ENCODE measurements at places on chromosomes 4 and X. TPM values are rescaled to one million over a fixed set of nuclear protein-coding genes. Genes with fewer than 3 reads are reported as not detected.

GRCh38 chr4:167985565-167985964 is 106.8 kb upstream of the ANXA10 start:
- DNase-seq, result no peak

GRCh38 chrX:153922932-153923857 is 2.9 kb downstream of the ARHGAP4 start:
- no peak for DNase-seq

The PCDH7 gene
- not detected for total RNA-seq

The ARX gene
- not detected for total RNA-seq

GRCh38 chr4:151519728-151520415 is 110.9 kb downstream of the FHIP1A start:
- DNase-seq, result no peak

The TMEM156 gene
- total RNA-seq, result 19.5 TPM

- DNase-seq, result no peak
Observed at GRCh38 chrX:1334854-1335253, 1.7 kb upstream of the IL3RA start.

The RBM47 gene
- 1.0 TPM for total RNA-seq

The FAM53A gene
- 1.6 TPM for total RNA-seq

DNA sequence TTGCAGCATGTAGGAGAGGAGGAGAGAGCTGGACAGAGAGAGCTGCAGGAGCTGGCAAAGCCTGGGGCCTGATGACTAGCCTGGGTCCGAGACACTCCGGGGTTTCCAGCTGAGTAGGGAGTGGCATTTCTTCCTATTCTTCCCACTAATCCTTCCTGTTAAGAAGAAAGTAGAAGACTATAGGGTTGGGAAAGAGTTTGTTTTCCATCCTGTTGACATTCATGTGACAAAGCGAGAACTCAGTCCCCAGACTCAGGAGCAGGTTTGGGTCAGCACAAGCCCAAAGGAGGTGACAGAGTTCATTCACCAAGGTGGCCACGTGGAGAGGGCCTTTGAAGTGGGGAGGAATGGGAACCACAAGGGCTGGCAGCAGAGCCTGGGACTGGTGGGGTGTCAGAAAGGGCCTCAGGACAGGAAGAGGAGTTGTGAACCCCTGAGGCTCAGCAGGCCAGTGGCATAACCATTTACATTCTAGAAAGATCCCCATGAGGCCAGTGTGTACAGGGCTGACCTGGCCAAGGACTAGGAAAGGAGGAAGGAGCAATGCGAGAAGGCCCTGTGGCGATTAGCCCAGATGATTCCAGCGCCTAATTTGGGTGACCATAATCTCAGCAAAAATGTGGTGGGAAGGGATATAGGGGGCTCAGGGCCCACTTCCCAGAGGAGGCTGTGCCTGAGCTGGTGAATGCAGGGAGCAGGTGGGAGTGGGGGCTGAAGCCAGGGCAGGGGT is 3.3 kb upstream of the HAUS3 start:
- DNase-seq, result no peak

DNA sequence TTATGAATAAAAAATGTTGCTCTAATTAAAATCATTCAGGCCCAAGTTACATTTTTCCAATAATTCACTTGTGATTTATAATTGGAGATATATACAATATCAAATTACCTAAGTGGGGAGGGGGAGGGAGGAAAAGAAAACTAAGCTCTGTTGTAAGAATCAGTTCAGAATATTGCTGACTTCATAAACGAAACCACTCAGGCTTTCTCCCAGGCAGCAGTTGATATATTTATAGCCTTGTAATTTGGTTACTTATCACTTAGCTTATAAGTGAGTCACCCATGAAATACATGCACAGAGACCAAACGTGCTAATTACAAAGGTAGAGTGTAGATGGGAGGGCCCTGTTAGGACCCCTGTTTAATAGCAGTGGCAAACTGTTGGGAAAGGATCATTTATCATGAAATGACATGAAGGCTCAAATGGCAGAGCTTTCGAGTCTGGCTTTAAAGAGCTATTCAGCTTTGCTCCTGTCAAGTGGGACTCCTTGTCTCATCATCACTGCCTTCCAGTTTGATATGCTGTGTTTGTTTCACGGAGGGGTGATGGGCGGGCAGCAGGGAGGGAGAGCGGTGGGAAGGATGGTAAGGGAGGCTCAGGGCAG is 105.6 kb upstream of the PGRMC2 start:
- no peak for DNase-seq

- DNase-seq, result no peak
Observed at GRCh38 chrX:120205816-120206753, 44.5 kb upstream of the ZBTB33 start.

GRCh38 chr4:651884-652642 is 22.0 kb downstream of the ATP5ME start:
- DNase-seq, result no peak

The NIPAL1 gene
- total RNA-seq, result 0.57 TPM

The SEL1L3 gene
- total RNA-seq, result 47.6 TPM

The PF4V1 gene
- total RNA-seq, result not detected

The BRS3 gene
- total RNA-seq, result not detected

DNA sequence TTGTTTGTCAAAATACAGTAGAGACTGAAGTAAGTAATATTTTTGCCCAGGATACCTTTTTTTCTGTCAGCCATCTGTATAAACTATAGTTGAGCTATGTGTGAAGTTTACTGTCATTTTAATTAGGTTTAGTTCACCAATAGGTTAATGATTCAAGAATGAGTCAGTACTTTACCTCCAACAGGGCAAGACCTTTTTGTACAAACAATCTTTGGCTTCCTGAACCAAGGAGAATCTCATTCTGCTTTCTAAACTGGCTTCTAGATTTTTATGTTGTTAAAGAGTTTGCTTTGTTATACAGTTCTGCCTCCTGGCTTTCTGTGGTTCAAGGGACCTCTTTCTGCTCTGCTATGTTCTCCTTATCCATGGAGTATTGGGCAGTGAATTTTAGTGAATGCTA is 412.0 kb upstream of the NR3C2 start:
- no peak for DNase-seq

DNA sequence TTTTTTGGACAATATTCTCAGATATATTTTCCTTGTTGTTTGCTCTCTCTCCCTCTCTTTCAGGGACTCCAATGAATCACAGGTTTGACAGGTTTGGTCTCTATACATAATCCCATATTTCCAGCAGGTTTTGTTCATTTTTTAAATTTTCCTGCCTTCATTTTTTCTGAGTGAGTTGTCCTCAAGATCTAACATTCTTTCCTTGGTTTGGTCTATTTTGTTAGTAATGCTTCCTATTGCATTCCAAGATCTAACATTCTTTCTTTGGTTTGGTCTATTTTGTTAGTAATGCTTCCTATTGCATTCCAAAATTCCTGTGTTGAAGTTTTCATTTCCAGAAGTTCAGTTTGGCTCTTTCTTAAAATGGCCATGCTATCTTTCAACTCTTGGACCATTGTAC is 45.3 kb upstream of the ZMAT1 start:
- DNase-seq, result no peak

The TMEM255A gene
- total RNA-seq, result not detected

DNA sequence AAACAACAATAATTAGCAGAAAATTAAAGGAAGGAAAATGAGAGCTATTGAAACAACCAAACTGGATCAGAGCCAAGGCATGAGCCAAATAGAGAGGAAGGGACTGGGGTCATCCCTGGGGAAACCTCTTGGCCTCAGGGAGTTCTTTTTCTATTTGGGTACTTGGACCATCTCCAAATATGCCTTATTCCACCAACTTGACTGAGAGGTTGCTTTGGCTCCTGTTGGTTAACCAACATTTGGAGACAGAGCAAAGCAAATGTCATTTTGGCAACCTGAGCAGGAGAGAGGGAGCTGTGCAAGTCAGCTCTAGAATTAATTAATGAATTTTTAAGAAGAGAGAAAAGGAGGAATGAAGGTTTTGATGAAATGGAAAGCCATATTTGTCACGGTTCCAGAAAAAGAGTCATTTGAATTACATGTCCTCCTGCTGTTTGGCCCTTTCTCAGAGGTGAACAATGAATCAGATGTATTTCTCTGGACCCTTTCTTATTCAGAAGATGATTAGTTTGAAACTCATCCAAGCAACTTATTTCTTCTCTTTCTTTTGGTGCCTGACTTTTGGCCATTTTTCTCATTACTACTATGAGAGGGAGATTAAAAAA is 119.1 kb downstream of the CNKSR2 start:
- no peak for DNase-seq

DNA sequence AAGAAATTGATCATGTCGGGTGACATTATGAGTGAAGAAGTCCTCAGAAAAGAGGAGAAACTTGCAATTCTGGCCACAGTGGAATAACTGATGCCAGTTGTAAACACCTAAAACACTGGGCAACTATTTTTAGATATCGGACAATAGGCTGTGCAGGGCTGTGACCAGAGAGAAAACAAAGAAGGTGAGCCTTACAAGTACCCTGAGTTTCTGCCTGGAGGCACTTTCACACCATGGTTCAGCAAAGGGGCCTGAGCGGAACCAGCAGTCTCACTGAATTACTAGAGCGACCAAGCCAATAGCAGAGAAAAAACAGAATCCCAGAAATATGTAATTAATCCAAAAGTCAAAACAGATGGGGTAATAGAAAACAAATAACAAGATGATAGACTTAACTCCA is 11.2 kb downstream of the IRAK1 start:
- DNase-seq, result no peak

- DNase-seq, result no peak
Observed at GRCh38 chr4:125911058-125911457, 596.3 kb downstream of the FAT4 start.

- DNase-seq, result no peak
Observed at GRCh38 chrX:31969714-31970113, 897.9 kb upstream of the FTHL17 start.

DNA sequence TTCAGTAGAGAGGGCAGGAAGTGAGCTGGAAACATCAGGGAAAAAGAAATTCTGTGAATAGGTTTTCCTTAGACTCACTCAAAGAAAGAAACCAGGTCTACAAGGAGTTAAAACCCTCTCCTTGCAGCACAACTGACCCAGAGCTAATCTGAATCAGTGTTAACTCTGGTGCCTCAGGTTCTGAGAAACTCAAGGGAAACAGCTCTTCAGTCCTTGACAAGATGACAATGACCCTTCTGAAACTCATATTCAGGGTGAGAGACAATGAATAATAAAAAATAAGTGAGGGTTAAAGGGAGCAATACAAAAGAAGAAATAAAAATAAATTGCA is 903.6 kb downstream of the STPG2 start:
- DNase-seq, result no peak

The TCEAL2 gene
- not detected for total RNA-seq

DNA sequence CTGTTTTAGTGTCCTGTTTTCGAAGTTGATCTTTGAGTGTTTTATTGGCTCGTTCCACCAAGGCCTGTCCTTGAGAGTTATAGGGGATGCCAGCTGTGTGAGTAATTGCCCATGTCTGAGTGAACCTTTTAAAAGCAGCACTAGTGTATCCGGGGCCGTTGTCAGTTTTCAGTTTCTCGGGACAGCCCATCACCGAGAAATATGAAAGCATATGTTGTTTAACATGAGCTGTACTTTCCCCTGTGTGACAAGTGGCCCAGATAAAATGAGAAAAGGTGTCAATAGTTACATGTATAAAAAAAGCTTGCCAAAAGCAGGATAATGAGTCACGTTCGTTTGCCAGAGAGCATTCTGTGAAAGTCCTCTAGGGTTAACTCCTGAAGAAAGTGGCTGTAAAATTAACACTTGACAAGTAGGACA is 48.6 kb upstream of the RASSF6 start:
- no peak for DNase-seq

The ASB5 gene
- total RNA-seq, result not detected

The TECRL gene
- total RNA-seq, result not detected

- no peak for DNase-seq
Observed at GRCh38 chr4:92387459-92388069, 83.8 kb downstream of the GRID2 start.

The PRDM8 gene
- 5.2 TPM for total RNA-seq

- DNase-seq, result no peak
Observed at GRCh38 chr4:82906469-82906868, 5.9 kb downstream of the THAP9 start.

GRCh38 chrX:19096586-19096985 is 25.7 kb downstream of the ADGRG2 start:
- DNase-seq, result no peak

The NXF2B gene
- not detected for total RNA-seq

Measured in activated CD4-positive, alpha-beta T cell treated with anti-CD3 and anti-CD28 coated beads, Interleukin-2, amount 10 ng/mL, durations not matched to agents 7 days and 5 days (primary cell).